Activated B cell treated with CpG ODN at 0.5 μM for 24 hours (primary cell): ENCODE measurements at places on chromosomes 3 and 15. TPM values are rescaled to one million over a fixed set of nuclear protein-coding genes. Genes with fewer than 3 reads are reported as not detected.

- DNase-seq: peak; percentile 76
Measured at GRCh38 chr3:56682462-56683121, 473 bp downstream of the TASOR start.

- no peak for DNase-seq
Measured at GRCh38 chr3:4838621-4839022, 140.6 kb upstream of the BHLHE40 start.

- no peak for DNase-seq
Measured at GRCh38 chr3:55482496-55483195, 4.5 kb downstream of the WNT5A start.

LMAN1L gene
- 1.0 and 2.2 TPM in 2 replicates for total RNA-seq

- no peak for DNase-seq
Measured at GRCh38 chr3:43478118-43478785, 143.6 kb downstream of the ANO10 start.
